ENCODE measurements at places on chromosomes 6 and 20.
A peak's percentile ranks its signal among the peaks of the same experiment; 100 is the strongest.

GRCh38 chr6:139690007-139690406 is 315.6 kb upstream of the CITED2 start:
- H3K4me1 ChIP-seq, result no peaks in the 10 kb centered on the region
- DNase-seq, result no peak
- H3K27me3 ChIP-seq, result no peaks in the 10 kb centered on the region
- H3K4me3 ChIP-seq, result no peak overlapping the region

GRCh38 chr20:19620446-19620845 is 137.6 kb upstream of the RIN2 start:
- H3K27ac ChIP-seq, result peak overlapping the region; percentile 35
- H3K27me3 ChIP-seq, result no peaks in the 10 kb centered on the region
- peaks cover 23% of the 10 kb centered on the region for H3K4me1 ChIP-seq

DNA sequence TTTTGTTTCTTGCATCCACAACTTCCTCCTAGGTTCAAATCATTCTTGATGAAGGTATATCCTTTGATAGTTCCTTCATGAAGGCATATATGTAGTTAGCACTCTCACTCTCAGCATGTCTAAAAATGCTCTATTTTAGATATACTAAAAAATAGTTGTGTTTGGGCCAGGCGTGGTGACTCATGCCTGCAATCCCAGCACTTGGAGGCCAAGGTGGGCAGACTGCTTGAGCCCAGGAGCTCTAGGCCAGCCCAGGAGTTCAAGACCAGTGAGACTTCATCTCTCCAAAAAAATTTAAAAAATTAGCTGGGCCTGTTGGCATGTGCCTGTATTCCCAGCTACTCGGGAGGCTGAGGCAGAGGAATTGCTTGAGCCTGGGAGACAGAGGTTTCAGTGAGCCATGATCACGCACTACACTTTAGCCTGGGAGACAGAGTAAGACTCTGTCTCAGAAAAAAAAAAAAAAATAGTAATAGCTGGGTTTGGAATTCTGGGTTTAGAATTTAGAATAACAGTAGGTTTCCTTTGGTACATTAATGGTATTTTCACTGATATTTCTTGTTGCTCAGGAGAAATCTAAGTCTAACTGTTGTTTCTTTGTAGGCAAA is 7.0 kb downstream of the SERAC1 start:
- H3K4me1 ChIP-seq, result peaks cover 2% of the 10 kb centered on the region
- H3K27me3 ChIP-seq, result no peaks in the 10 kb centered on the region
- DNase-seq, result no peak
- H3K36me3 ChIP-seq, result no peaks in the 10 kb centered on the region
- H3K27ac ChIP-seq, result no peak overlapping the region

DNA sequence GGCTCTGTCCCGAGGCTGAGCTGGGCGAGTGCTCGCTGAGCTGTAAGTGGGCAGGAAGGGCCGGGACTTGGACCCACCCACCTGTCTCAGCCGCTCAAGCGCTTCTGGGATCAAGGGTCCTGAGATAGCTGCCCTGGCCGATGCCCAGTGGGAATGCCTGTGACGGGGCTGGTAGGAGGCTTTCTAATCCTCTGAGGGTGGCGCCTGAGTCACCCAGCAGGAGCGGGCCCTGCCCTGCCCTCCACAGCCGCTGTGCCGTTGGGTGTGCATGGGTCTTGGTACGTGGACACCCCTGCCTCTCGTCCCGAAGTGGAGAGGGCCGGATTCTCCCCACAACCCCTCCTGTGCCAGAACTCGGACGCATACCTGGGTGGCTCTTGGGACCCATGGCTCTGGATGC is 43.1 kb upstream of the GATA5 start:
- no peaks in the 10 kb centered on the region for H3K36me3 ChIP-seq
- H3K4me1 ChIP-seq, result no peaks in the 10 kb centered on the region
- H3K4me3 ChIP-seq, result no peak overlapping the region
- DNase-seq, result no peak

- peak; percentile 95 for DNase-seq
- peaks cover 15% of the 10 kb centered on the region for H3K4me1 ChIP-seq
- peak overlapping the region; percentile 90 for H3K27ac ChIP-seq
Measured at GRCh38 chr6:30769088-30769852, 24.9 kb upstream of the IER3 start.

- H3K36me3 ChIP-seq, result no peaks in the 10 kb centered on the region
- H3K4me3 ChIP-seq, result peak overlapping the region; percentile 30
- no peaks in the 10 kb centered on the region for H3K4me1 ChIP-seq
- no peak overlapping the region for H3K27ac ChIP-seq
- peak; percentile 43 for DNase-seq
Measured at GRCh38 chr20:49483018-49483695, 689 bp upstream of the KCNB1 start.

- H3K27me3 ChIP-seq, result no peaks in the 10 kb centered on the region
- no peak for DNase-seq
- H3K36me3 ChIP-seq, result no peaks in the 10 kb centered on the region
- no peak overlapping the region for H3K4me3 ChIP-seq
- no peaks in the 10 kb centered on the region for H3K4me1 ChIP-seq
- H3K27ac ChIP-seq, result no peak overlapping the region
Measured at GRCh38 chr6:42363926-42364849, 87.5 kb downstream of the TRERF1 start.

- H3K36me3 ChIP-seq, result no peaks in the 10 kb centered on the region
- DNase-seq, result peak; percentile 10
- no peaks in the 10 kb centered on the region for H3K27me3 ChIP-seq
- no peak overlapping the region for H3K4me3 ChIP-seq
- H3K4me1 ChIP-seq, result no peaks in the 10 kb centered on the region
Measured at GRCh38 chr6:170114956-170115855, 175.7 kb downstream of the DLL1 start.

DNA sequence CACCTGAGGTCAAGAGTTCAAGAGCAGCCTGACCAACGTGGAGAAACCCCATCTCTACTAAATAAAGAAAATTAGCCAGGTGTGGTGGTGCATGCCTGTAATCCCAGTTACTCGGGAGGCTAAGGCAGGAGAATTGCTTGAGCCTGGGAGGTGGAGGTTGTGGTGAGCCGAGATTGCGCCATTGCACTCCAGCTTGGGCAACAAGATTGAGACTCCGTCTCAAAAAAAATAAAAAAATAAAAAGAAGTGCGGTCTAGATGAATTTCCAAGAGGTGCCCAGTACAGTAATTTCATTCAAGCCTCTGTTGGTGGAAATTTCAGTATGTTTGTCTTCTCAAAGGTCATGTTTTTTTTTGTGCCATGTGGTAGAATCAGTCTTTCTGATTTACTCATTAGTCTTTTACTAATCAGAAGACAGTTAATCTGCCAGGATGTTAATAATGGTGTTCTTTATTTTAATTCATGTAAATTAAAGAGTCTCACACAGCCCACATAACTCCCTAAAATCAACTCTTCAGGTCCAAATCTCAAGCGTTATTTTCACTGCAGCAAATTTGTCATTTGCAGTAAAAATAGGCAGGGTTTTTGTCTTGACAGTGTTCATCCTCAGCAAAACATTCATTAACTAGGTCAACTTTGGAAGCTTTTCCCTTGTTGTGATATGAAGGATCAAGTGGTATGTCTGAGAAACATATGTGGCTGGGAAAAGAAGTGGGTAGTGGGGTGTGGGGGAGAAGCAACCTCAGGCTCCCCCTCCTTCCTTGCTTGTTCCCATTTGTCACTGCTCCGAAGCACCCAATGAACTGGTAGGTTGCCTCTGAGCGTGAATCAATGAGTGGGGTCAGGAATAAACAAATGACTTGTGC is 13.3 kb downstream of the TP53INP2 start:
- H3K27ac ChIP-seq, result no peak overlapping the region
- no peaks in the 10 kb centered on the region for H3K36me3 ChIP-seq
- no peak for DNase-seq

DNA sequence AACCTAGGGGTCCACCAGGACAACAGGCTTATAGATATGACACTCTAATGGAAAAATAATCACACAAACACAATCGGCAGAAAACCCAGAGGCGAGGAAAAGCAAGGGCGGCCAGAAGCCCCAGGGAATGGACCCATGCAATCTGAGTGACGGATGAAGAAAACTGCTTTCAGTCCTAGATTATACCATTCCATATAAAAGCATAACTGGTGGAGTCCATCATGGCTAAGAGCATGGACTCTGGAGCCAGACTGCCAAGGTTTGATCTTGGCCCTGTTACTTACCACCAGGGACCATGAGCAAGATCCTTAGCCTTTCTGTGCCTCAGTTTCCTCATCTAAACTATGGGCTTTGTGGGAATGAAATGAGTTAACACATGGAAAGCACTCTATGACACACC is 3.7 kb downstream of the SLC22A16 start:
- no peak overlapping the region for H3K27ac ChIP-seq
- H3K36me3 ChIP-seq, result no peaks in the 10 kb centered on the region
- DNase-seq, result no peak
- H3K4me3 ChIP-seq, result no peak overlapping the region
- H3K4me1 ChIP-seq, result no peaks in the 10 kb centered on the region

DNA sequence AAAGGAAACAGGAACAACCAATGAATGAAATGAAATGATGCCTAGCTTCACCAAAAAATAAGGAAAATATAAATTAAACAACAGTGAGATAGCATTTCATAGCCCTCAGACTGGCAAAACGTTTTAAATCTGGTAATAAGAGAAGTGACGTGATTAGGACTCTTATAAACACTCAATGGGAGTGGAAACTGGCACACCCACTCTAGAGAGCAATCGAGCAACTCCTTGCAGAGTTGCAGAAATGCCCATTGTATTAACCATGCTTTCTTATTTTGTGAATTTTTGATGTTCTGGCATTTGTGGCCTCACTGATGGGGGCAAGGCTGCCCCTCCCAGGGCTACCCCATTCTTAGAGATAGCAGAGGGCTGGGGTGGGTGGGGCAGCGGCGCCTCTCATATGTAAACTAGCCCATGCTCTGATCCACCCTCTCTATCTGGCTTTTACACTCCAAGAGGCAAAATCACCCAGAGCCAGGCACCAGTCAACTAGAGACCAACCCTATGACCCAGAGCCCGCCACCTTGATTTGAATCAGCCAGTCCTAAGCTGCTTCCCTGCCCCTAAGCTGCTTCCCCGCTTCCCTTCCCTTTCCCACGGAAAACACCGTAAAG is 6.4 kb upstream of the PNPLA1 start:
- no peak overlapping the region for H3K27ac ChIP-seq
- H3K4me1 ChIP-seq, result no peaks in the 10 kb centered on the region
- H3K4me3 ChIP-seq, result no peak overlapping the region
- no peaks in the 10 kb centered on the region for H3K36me3 ChIP-seq
- no peaks in the 10 kb centered on the region for H3K27me3 ChIP-seq
- no peak for DNase-seq

GRCh38 chr6:68754681-68755213 is 119.7 kb downstream of the ADGRB3 start:
- DNase-seq, result no peak
- H3K4me3 ChIP-seq, result no peak overlapping the region
- H3K27me3 ChIP-seq, result no peaks in the 10 kb centered on the region
- no peak overlapping the region for H3K27ac ChIP-seq
- no peaks in the 10 kb centered on the region for H3K4me1 ChIP-seq

- H3K27me3 ChIP-seq, result no peaks in the 10 kb centered on the region
- H3K36me3 ChIP-seq, result no peaks in the 10 kb centered on the region
- H3K27ac ChIP-seq, result no peak overlapping the region
Measured at GRCh38 chr20:4887586-4887985, 113.7 kb downstream of the SLC23A2 start.

DNA sequence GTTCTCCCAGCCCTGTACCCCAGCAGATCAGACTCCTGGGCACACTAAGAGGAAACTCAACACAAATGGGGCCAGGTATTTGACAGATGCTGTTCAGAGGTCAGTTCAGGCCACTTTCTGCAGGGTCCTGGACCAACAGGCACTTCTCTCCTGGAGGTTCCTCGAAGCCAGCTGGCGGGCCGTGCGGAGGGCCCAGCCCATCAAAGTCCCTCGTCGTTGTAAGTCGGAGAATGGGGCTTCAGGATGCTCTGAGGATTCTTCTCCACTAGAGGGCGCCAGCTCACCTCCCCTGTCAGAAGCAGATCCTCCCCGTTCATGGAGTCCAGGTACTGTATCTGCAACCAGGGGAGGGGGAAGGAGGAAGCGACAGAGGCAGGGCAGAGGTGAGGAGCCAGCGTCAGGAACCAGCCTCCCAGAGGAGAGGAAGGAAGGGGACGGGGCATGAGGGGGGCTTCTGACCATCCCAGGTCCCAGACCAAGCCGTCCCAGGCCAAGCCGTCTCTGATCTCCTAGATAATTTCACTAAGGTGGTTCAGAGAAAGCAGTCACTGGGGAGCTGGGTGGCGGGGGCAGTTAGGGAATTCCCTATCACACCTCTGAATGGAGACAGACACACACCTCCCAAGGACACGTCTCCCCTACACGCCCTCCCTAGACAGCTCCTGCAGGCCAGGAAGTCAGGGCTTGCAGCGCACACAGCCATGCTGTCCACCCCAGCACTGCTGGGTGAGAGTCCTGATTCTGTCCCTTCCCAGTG is 11.7 kb upstream of the FAM83C start:
- H3K4me1 ChIP-seq, result peaks cover 3% of the 10 kb centered on the region
- DNase-seq, result peak; percentile 98
- no peaks in the 10 kb centered on the region for H3K27me3 ChIP-seq
- H3K27ac ChIP-seq, result no peak overlapping the region

GRCh38 chr6:38178584-38178886 is 359.0 kb downstream of the ZFAND3 start:
- no peak overlapping the region for H3K4me3 ChIP-seq
- H3K36me3 ChIP-seq, result no peaks in the 10 kb centered on the region
- no peak for DNase-seq
- no peaks in the 10 kb centered on the region for H3K27me3 ChIP-seq
- peaks cover 7% of the 10 kb centered on the region for H3K4me1 ChIP-seq

GRCh38 chr6:169045486-169045885 is 208.2 kb downstream of the THBS2 start:
- H3K36me3 ChIP-seq, result no peaks in the 10 kb centered on the region
- H3K27me3 ChIP-seq, result no peaks in the 10 kb centered on the region
- H3K4me1 ChIP-seq, result no peaks in the 10 kb centered on the region
- H3K27ac ChIP-seq, result no peak overlapping the region
- no peak for DNase-seq
- no peak overlapping the region for H3K4me3 ChIP-seq

GRCh38 chr6:37134396-37135191 is 35.4 kb upstream of the PIM1 start:
- peaks cover 22% of the 10 kb centered on the region for H3K4me1 ChIP-seq
- H3K4me3 ChIP-seq, result no peak overlapping the region
- H3K27me3 ChIP-seq, result no peaks in the 10 kb centered on the region
- peak; percentile 71 for DNase-seq
- H3K27ac ChIP-seq, result peak overlapping the region; percentile 19

DNA sequence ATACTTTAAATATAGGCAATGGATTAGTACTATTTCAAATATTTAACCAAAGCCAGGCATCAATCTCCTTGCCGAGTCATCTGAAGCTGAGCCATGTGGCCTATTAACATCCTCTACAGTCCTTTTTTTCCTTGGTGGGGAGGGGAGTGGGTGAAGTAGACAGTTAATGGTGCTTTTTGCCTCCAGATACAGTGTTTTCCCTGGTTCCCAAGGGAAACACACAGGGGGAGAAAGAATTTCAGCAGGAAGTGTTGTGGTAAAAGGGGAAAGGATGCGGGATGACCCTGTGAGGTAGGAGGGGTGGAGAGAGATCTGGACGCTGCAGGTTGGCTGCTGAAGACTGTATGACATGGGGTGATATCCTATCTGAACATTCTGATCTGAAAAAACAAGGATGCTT is 9.6 kb downstream of the CLDN20 start:
- peak; percentile 96 for DNase-seq
- H3K4me3 ChIP-seq, result no peak overlapping the region
- H3K27ac ChIP-seq, result no peak overlapping the region
- H3K4me1 ChIP-seq, result peaks cover 2% of the 10 kb centered on the region
- no peaks in the 10 kb centered on the region for H3K36me3 ChIP-seq
